ENCODE measurements at places on chromosomes 3 and 15. TPM values are rescaled to one million over a fixed set of nuclear protein-coding genes. Genes with fewer than 3 reads are reported as not detected.

ARPP21 gene
- not detected for polyA plus RNA-seq

GOLGA8G gene
- polyA plus RNA-seq: not detected

FEZF2 gene
- not detected for polyA plus RNA-seq

ARHGEF26 gene
- 0.15 TPM for polyA plus RNA-seq

GOLGA6L7 gene
- polyA plus RNA-seq: not detected

LRTM1 gene
- not detected for polyA plus RNA-seq

HSPBAP1 gene
- 14.7 TPM for polyA plus RNA-seq

SPINK8 gene
- not detected for polyA plus RNA-seq

NEK10 gene
- not detected for polyA plus RNA-seq

DYNLT2B gene
- polyA plus RNA-seq: 12.6 TPM

TNFAIP8L3 gene
- not detected for polyA plus RNA-seq

TRPM1 gene
- polyA plus RNA-seq: 0.12 TPM

IMPG2 gene
- polyA plus RNA-seq: not detected

GPR149 gene
- polyA plus RNA-seq: not detected

LRRC31 gene
- not detected for polyA plus RNA-seq

ERC2 gene
- not detected for polyA plus RNA-seq

HYAL1 gene
- polyA plus RNA-seq: not detected
